Thoracic aorta (tissue), 2 donors: ENCODE measurements at places on chromosomes 3 and 15.

DNA sequence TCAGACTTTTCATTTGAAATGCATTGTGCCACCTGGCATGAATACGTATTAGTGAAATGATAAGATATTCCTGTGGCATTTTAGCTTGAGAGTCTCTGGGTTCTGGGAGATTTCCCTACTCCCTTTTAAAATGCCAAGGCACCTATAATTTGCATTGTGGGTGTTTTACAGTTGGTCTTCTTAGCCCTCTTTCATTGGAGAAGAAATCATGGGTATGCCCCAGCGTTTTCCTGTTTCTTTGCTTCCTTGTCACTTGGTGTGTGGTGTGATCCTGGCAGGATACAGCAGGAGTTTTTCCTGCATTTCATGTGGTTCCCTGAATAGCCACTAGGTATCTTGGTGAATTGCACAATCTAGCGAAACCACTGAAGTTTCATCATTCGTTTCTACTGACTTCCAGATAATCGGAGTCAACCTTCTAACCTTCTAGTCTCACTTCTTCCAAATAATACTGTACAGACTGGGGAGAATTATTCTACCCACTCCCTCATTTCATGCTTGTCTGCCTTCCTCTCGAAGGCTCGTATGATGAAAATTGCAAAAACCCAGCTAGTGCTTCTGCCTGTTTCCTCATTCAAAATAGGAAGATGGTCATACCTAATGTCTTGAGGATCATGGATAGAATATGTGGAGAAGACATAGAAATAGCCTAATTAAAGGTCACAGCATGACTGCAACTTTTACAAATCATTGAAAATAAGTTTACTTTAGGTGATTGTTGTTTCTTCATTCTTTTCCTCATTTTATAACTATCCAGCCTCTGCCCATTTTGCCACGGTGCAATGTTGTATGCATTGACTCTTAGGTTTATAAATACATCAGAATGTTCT lies 2.6 kb downstream of the BHLHE40 start:
- no peak for DNase-seq

- DNase-seq: no peak
Measured at GRCh38 chr3:60178931-60179653, 1072.2 kb downstream of the FHIT start.

GRCh38 chr3:46998121-46998851 lies 18.8 kb downstream of the NBEAL2 start:
- no peak for DNase-seq

GRCh38 chr3:131053043-131053859 lies 26.6 kb downstream of the NEK11 start:
- DNase-seq: no peak

DNA sequence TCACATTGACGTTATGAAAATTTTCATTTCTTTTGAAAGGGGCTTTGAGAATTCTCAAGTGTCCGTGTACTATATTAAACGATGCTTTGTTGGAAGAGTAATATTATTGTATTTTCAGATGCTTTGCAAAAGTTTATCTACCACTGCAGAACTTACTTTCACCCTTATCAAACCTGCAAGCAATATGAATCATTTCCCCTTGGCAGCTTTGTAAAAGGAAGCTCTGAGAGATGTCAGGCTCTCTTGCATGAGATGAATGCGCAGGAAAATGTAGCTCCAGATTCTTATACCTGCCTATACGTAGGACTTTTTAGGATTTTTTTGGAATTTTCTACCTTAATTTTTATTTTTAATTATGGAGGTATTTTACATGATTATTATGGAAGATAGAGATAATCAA lies 34.5 kb downstream of the GPD1L start:
- DNase-seq: no peak

- DNase-seq: no peak
Measured at GRCh38 chr3:61378311-61378710, 127.1 kb upstream of the FHIT start.

GRCh38 chr3:102017784-102018183 lies 168.5 kb downstream of the NFKBIZ start:
- DNase-seq: no peak

DNA sequence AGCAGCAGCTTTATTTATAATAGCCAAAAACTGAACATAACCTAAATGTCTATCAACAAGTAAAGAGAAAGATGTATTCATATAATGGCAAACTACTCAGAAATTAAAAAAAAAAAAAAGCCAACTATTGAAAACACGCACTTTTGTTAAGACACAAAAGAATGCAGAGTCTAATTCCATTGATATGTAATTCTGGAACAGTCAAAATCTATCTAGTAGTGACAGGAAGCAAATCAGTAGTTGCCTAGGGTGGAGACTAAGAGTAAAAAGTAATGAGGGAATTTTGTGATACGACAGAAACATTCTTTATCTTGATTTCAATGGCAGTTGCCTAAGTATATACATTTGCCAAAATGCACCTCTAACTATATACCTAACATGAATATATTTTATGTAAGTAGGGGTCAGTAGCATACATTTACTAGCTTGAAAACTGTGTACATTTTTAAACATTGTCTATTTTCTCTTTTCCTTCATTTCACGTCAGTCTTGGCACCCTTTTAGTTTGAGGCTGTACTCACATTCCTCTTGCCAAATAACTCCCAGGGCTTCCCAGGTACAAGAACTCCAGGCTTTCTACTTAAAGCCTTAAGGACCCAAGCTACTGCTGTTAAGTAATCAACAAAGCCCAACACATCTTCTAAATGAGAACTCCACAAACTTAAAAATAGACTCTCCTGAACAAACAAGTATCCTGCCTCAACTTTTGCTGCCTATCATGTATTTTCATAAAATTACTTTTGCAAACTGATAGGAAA lies 54.7 kb downstream of the ADAM10 start:
- no peak for DNase-seq

- DNase-seq: no peak
Measured at GRCh38 chr3:194472290-194472920, 14.4 kb downstream of the ATP13A3 start.

GRCh38 chr15:35067496-35068347 lies 17.4 kb downstream of the NANOGP8 start:
- no peak for DNase-seq

GRCh38 chr3:188826574-188826973 lies 345.2 kb upstream of the TPRG1 start:
- no peak for DNase-seq

DNA sequence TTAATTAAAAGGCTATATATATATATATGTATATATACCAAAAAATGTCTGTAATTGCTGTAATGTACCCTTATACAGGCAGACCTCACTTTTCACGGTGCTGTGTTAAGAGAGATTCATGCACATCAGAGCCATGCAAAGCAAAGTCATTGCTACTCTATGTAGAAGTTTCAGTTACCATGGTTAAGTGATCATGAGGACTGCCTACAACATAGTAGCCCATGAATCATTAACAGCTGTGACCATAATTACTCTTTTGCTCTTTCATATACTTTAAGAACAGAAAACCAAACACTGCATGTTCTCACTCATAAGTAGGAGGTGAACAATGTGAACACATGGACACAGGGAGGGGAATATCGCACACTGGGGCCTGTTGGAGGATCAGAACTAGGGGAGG lies 225.3 kb upstream of the EPHA3 start:
- no peak for DNase-seq

DNA sequence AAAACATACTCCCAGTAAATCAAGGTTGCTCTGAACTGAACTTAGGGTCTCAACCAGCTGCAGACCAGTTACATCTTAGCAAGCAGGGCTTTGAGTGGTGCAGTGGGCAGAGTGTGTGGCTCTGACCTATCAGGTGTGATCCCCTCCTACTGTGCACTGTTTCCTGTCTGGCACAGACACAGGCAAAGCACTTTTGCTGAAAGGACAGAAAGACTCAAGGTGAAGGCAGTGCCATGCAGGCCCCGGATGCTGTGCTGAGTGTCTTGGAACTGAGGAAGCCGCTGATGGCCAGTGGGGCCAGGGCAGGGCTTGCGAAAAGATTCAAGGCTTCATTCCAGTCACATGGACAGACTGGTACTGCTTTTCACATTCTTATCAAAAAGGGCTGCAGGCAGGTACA lies 85.2 kb downstream of the CACNA1D start:
- no peak for DNase-seq

DNA sequence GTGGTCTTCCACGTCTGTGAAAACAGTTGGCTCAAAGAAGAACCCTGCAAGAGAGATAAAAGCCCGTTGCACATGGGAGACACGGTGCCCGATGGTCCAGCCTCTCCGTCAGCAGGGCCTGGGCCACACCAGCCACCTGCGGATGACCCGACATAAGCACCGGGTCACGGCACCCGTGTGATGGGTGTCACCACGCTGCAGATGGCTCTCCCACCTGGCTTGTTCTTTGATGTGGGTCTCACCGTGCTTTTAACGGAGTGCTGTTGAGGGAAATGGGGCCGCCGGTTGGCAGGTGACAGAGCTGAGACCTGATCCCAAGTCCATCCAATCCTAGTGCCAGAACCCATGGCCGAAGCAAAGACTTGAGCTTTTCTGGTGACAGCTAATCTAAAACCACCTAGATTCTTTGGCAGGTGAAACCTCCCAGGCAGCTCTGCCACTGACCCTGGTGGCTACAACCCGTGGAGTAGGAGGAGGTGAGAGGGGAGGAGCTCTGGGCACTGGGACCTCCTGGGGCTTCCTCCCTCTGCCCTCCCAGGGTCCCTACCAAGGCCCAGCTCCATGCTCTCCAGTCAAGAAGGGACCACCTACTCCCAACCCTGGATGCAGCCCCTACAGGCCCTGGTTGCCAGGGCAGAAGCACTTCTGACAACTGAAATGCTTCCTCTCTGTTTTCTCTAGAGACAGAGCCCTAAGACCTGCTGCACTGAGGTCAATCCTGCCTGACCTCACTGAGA lies 23.4 kb upstream of the SLC41A3 start:
- DNase-seq: no peak

- no peak for DNase-seq
Measured at GRCh38 chr3:42451116-42451515, 40.7 kb upstream of the LYZL4 start.

DNA sequence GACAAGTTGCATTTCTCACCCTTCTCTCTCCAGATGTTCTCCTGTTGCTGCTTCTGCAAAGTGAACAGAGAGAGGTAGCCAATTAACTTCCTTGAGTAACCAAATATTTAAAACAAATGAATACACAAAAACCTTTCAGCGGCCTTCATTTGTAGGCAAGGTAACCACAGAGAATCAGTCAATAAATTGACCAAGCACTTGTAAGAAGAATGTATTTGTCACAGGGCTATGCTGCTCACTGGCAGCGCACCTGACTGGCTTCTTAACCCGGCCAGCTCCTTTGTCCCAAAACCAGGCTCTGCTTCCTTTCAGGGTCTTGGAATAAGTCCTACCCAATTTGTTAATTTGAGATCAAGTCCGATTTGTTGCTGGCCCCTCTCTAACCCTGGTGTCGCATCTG lies 43.5 kb upstream of the STXBP5L start:
- no peak for DNase-seq
